ENCODE measurements at places on chromosomes 12 and 14.

DNA sequence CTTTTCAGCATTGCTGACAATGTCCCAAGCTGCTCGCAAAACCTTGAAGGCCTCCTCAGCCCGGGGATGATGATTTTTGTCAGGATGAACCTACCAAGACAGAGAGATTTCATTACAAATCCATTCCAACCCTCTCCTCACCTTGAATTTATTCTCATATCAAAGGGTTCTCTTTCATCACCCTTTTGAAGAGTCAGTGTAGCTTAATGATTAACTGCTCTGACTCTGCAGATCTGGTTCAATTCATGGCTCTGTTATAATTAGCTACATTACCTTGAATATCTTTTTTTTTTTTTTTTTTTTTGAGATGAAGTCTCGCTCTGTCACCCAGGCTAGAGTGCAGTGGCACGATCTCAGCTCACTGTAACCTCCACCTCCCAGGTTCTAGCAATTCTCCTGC lies 5.6 kb downstream of the ORMDL2 start:
- H3K27ac ChIP-seq, result peak overlapping the region; percentile 85
- no peaks in the 10 kb centered on the region for H3K27me3 ChIP-seq
- H3K4me3 ChIP-seq, result no peak overlapping the region
- no peak for DNase-seq
- peaks cover 72% of the 10 kb centered on the region for H3K4me1 ChIP-seq

- no peaks in the 10 kb centered on the region for H3K4me1 ChIP-seq
- no peak overlapping the region for H3K27ac ChIP-seq
- no peak for DNase-seq
- no peaks in the 10 kb centered on the region for H3K36me3 ChIP-seq
- H3K4me3 ChIP-seq, result no peak overlapping the region
- no peaks in the 10 kb centered on the region for H3K27me3 ChIP-seq
These were observed 122.1 kb upstream of the NOS1 start for GRCh38 chr12:117483501-117483900.

DNA sequence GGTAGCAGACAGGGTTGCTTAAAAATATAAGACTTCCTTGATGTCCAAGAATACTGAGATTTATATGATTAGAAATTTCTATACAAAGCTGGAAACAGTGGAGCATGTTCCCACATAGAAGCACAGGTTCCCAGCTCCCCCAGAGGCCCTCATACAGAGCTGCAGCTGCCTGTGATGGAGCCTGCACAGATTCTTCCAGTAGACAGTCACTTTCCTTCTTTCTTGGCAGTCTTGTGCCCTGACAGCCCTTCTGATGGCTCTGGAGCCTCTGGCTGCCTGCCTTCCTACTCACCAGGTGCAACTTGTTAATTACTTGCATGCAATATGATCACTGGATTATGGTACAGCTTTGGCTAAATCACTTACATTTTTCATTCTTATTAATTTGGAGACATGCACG lies 44.4 kb downstream of the BICD1 start:
- peaks cover 10% of the 10 kb centered on the region for H3K36me3 ChIP-seq
- DNase-seq, result no peak

GRCh38 chr14:102020058-102020971 lies 55.9 kb downstream of the DYNC1H1 start:
- no peaks in the 10 kb centered on the region for H3K27me3 ChIP-seq
- H3K36me3 ChIP-seq, result peaks cover 70% of the 10 kb centered on the region
- peak overlapping the region; percentile 13 for H3K4me3 ChIP-seq
- DNase-seq, result peak; percentile 79
- H3K4me1 ChIP-seq, result peaks cover 20% of the 10 kb centered on the region
- H3K27ac ChIP-seq, result peak overlapping the region; percentile 88

DNA sequence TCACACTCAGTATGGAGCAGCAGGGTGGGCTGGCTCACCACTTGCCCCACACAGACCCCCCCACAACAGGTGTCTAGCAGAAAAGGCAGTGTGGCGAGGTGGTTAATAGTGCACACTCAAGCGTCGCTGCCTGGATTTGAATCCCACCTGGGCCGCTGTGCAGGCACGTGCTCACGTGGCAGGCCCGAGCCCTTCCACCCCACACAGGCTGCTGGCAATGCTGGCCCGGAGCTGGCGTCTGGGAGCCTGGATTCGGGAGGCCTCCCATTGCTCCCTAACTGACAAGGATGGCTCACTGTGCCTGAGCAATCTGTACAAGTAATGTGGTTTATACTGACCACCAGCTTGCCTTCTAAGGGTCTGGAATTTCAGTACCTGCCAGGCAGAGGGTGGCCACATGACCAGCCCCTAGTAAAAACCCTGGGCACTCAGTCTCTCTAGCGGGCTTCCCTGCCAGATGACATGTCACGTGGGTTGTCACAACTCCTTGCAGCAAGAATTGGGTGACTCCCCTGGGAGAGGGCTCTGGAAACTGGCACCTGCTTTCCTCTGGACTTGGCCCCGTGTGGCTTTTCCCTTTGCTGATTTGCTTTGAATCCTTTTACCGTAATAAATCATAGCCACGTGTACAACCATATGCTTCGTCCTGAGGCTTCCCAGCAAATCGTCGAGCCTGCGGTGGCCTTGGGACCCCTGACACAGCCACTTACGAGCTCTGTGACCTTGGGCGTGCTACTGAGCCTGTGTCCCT lies 72.8 kb downstream of the SCARB1 start:
- no peaks in the 10 kb centered on the region for H3K27me3 ChIP-seq
- no peak overlapping the region for H3K27ac ChIP-seq
- peaks cover 10% of the 10 kb centered on the region for H3K36me3 ChIP-seq
- H3K4me3 ChIP-seq, result no peak overlapping the region
- no peak for DNase-seq

DNA sequence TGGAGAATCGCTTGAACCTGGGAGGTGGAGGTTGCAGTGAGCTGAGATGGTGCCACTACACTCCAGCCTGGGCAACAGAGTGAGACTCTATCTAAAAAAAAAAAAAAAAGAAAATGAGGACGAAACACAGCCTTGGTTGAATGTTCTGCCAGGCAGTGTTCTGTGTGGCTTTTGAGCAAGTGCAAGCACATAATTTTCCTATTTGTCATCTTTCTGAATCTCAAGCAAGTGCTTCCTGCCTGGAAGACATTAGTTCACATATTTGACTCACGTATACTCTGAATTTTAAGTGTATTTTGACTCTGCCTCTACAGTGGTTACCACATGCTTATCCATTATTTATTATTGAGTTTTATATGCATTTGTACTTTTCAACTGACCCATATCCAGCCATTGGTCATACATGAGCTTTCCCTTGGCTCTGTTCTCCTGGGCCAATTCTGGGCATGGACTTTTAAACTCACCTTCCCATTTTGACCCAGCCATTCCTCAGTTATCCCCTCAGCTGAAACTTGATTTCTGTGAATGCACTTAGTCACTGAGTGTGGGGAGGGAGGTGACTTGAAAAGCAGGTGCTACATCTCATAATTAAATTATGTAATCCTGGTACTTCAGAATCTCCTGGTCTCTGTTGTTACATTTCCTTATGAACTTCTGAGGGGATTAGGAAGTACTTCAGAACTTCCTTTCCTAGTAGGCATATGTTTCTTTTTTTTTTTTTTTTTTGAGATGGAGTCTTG lies 8.1 kb downstream of the OR10G2 start:
- no peaks in the 10 kb centered on the region for H3K36me3 ChIP-seq
- DNase-seq, result no peak
- peaks cover 10% of the 10 kb centered on the region for H3K27me3 ChIP-seq
- H3K4me1 ChIP-seq, result no peaks in the 10 kb centered on the region
- H3K4me3 ChIP-seq, result no peak overlapping the region

GRCh38 chr14:43877351-43877960 lies 629.6 kb downstream of the FSCB start:
- no peaks in the 10 kb centered on the region for H3K4me1 ChIP-seq
- H3K27me3 ChIP-seq, result no peaks in the 10 kb centered on the region
- no peak overlapping the region for H3K27ac ChIP-seq
- H3K36me3 ChIP-seq, result no peaks in the 10 kb centered on the region

GRCh38 chr12:7966563-7966962 lies 30.6 kb upstream of the SLC2A3 start:
- H3K36me3 ChIP-seq, result peaks cover 35% of the 10 kb centered on the region
- H3K27ac ChIP-seq, result peak overlapping the region; percentile 53
- H3K4me3 ChIP-seq, result peak overlapping the region; percentile 49
- peaks cover 25% of the 10 kb centered on the region for H3K4me1 ChIP-seq
- DNase-seq, result peak; percentile 53

DNA sequence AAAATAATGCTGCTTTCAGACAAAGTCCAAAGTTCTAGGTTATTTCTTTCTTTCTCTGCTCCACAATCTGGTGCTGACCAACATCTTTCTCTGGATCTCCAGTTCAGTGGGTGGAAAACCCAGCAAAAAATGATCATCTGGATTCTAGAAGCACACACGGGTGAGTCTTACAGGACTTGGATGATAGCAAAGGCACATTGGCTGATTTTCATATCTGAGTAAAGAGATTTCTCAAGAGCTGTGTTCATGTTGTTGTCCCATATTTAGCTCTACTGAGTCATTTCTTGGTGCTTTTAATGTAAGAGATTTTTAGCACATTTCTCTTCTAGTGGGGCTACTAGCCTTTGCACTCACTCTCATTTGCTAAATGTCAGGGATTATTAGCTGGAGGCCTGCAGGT lies 336.7 kb downstream of the GALC start:
- no peak overlapping the region for H3K27ac ChIP-seq
- no peak overlapping the region for H3K4me3 ChIP-seq
- H3K36me3 ChIP-seq, result no peaks in the 10 kb centered on the region
- DNase-seq, result no peak
- no peaks in the 10 kb centered on the region for H3K27me3 ChIP-seq
- H3K4me1 ChIP-seq, result no peaks in the 10 kb centered on the region

- no peak overlapping the region for H3K4me3 ChIP-seq
- no peak overlapping the region for H3K27ac ChIP-seq
- no peak for DNase-seq
- no peaks in the 10 kb centered on the region for H3K36me3 ChIP-seq
- H3K27me3 ChIP-seq, result no peaks in the 10 kb centered on the region
- H3K4me1 ChIP-seq, result no peaks in the 10 kb centered on the region
These were observed 228.1 kb downstream of the KCNC2 start for GRCh38 chr12:74981541-74981940.

DNA sequence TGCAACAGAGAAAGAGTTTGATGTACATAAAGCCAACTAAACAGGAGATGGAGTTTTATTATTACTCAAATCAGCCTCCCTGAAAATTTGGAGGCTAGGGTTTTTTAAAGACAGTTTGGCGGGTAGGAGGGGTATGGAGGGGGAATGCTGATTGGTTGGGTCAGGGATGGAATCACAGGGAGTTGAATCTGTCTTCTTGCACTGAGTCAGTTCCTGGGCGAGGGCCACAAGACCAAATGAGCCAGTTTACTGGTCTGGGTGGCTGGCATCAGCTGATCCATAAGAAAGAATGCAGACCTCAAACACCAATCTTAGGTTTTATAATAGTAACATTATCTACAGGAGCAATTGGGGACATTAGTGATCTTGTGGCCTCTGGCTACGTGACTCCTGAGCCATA lies 64.9 kb downstream of the RIN3 start:
- H3K4me3 ChIP-seq, result no peak overlapping the region
- peaks cover 59% of the 10 kb centered on the region for H3K4me1 ChIP-seq
- DNase-seq, result no peak
- H3K27ac ChIP-seq, result no peak overlapping the region
- H3K27me3 ChIP-seq, result no peaks in the 10 kb centered on the region

GRCh38 chr12:82329508-82329907 lies 28.7 kb downstream of the CCDC59 start:
- no peak overlapping the region for H3K27ac ChIP-seq
- DNase-seq, result no peak
- no peak overlapping the region for H3K4me3 ChIP-seq
- H3K27me3 ChIP-seq, result peaks cover 2% of the 10 kb centered on the region
- no peaks in the 10 kb centered on the region for H3K36me3 ChIP-seq

GRCh38 chr12:54549774-54550451 lies 512 bp downstream of the PDE1B start:
- H3K4me1 ChIP-seq, result peaks cover 37% of the 10 kb centered on the region
- peaks cover 9% of the 10 kb centered on the region for H3K36me3 ChIP-seq
- peak overlapping the region; percentile 81 for H3K4me3 ChIP-seq
- peak; percentile 75 for DNase-seq
- peak overlapping the region; percentile 83 for H3K27ac ChIP-seq

GRCh38 chr14:22752422-22752821 lies 14.1 kb upstream of the OXA1L start:
- H3K27ac ChIP-seq, result no peak overlapping the region
- peaks cover 24% of the 10 kb centered on the region for H3K27me3 ChIP-seq
- H3K4me1 ChIP-seq, result peaks cover 7% of the 10 kb centered on the region
- DNase-seq, result peak; percentile 14
- H3K4me3 ChIP-seq, result no peak overlapping the region
- no peaks in the 10 kb centered on the region for H3K36me3 ChIP-seq

- H3K27me3 ChIP-seq, result no peaks in the 10 kb centered on the region
- peaks cover 81% of the 10 kb centered on the region for H3K4me1 ChIP-seq
- H3K27ac ChIP-seq, result no peak overlapping the region
- DNase-seq, result no peak
These were observed 16.1 kb downstream of the SCAF11 start for GRCh38 chr12:45974171-45974719.

DNA sequence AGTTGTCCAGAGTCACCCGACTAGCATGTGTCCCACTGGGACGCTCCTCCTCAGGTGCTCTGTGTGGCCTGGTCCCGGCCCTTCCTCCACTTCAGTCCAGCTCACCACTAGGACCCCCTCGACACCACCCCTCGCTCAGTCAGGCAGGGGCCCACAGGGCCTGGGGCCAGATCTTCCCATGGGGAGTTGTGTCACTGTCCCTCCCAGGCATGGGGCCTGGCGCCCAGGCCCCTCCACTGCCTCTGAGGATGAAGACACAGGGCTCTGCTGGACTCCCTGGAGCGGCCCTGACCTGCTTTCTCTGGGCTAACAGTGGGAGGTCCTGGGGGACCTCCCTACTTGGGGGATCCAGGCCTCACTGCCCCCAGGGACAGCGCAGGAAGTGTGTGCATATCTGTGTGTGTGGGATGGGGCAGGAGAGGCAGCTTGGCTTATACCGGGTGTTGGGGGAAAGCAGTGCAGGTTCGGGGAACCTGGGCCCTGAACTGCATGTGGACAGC lies 43.8 kb downstream of the KRT80 start:
- H3K27me3 ChIP-seq, result no peaks in the 10 kb centered on the region
- peaks cover 5% of the 10 kb centered on the region for H3K4me1 ChIP-seq
- no peak for DNase-seq
- H3K27ac ChIP-seq, result no peak overlapping the region

DNA sequence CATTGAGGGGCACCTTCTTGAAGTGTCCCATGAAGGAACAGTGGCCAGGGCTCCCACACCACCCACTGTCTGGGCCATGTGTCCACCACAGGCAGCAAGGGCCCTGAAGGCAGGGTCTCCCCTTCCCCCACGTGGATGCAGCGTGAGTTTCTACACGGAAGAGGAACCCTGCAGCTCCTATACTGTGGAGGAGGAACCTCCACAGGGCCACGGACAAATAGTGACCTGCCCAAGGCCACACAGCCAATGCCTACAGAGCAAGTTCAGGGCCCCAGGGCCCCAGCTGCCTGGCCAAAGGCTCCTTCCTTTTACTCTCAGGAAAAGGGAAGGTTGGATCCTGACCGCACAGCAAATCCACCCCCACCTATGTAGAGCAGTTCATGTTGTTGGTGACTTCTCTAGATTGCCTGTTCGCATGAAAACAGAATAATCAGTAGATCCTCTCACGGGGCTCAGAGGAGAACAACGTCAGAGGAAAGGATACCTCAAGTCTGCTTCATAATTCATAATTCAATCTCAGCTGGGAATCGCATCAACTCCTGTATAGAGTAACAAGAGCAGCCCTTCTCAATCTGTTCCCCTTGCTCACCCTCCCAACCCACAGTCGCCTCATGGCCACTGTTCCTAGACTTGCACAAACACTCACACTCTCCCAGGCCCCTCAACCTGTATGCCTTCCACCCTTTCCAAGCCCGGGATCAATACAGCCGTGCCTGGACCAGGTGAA lies 11.1 kb upstream of the KRT73 start:
- no peaks in the 10 kb centered on the region for H3K27me3 ChIP-seq
- no peak for DNase-seq
- H3K4me3 ChIP-seq, result peak overlapping the region; percentile 47
- no peaks in the 10 kb centered on the region for H3K36me3 ChIP-seq
- H3K4me1 ChIP-seq, result peaks cover 79% of the 10 kb centered on the region
